ENCODE measurements at places on chromosomes 7 and 10.

DNA sequence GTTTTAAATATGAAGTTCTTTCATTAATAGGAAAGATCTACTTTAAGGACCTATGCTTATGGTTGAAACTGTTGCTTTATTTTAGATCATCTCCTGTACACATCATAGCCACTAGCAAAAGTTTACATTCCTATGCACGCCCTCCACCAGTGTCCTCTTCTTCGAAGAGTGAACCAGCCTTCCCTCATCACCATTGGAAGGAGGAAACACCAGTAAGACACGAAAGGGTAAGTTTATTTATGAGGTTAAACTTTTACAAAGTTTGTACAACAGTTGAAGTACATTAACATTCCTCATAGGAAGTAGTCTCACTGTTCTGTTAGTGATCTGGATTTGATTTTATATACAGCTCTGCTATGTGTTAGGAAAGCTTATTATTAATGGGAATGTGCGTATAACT is 16.9 kb downstream of the HBP1 start:
- no peak for ATAC-seq

- peak; percentile 87 for ATAC-seq
These were observed 36.3 kb downstream of the SCART1 start for GRCh38 chr10:133489816-133490588.

DNA sequence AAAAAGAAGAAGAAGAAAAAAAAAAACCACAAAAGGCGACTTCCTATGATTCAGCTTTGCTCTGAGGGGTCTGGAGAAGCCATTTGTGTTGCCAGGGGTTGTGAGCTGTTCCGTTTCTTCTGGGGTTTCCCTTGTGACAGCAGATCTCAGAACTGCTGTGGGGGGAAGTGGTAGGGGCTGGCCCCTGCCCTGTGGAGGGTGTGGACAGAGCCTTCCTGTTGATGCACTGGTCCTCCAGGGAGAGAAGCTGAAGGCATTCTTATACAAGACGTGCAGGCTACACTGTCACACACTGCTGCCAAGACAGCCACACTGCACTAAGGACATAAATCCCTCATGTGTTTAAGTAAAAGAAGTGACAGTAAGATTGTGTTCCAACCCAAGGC is 17.3 kb upstream of the CSGALNACT2 start:
- ATAC-seq: peak; percentile 92

DNA sequence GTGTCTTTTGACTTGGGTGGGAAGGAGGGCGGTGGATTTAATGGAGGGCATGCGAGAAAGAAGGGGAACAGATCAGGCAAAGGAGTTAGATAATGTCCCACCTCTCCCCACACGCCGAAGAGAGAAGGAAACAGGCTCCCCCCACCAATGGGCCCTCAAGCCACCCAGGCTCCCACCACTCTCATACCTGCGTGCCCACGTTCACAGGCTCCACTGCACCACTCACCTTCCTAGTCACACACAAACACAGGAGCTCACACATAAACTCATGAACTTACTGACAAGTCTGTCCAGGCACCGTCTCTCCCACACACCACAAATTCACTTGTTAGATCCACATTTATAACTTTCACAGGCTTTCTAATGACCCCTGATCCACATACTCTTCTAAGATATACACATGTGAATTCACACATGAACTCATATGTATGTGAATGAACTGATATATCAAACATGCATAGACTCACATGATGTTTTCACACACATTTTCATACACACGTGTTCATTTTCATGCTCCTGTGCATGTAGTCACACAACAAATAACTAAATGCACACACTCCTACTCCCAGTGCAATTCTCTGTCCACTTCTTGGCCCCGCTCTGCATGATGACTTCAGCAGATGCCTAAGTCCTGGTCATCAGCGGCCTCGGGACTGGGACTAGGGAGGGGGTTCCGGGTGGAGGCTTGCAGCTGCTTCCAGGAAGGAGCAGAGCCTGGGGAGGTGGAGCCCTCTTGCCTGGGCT is 1.5 kb downstream of the LZTS2 start:
- ATAC-seq: no peak

- ATAC-seq: no peak
These were observed 184.2 kb downstream of the STK31 start for GRCh38 chr7:23893942-23894891.

- no peak for ATAC-seq
These were observed 266.5 kb downstream of the GPR158 start for GRCh38 chr10:25441270-25441669.

DNA sequence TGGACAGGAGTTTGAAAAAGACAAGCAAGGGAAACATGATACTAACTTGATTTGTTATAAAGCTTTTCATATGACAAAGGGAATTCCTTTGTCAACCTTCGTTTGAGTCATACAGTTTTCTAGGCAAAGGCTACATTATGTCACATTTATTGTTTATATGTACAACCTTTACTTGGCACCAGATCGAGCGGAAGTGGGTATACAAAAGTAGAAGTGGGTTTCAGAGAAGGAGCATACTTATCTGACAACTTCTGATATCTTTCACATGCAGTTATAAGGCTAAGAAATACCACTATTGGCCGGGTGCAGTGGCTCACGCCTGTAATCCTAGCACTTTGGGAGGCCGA is 11.0 kb downstream of the STMP1 start:
- no peak for ATAC-seq

DNA sequence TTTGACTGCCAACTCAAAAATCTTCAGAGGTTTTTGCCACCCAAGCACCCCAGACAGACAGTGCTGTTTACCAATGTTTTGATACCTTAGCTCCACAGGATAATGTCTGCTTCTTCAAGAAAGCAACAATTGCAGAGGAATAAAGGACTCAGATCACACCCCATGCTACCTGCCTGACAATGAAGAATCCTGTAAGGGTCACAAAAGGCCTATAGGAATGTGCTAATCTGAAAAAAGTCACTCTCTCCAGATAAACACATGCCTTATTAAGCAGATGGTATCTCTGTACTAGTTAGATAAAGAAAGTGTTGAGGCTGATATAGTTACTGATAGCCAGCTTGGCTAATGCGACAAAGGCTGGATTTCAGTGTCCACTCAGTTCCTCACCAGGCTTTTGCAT is 1076.7 kb upstream of the SORCS1 start:
- no peak for ATAC-seq

- ATAC-seq: no peak
These were observed 82.0 kb downstream of the FOXL3 start for GRCh38 chr7:371779-372545.

- no peak for ATAC-seq
These were observed 50.8 kb upstream of the IFRD1 start for GRCh38 chr7:112399501-112399900.

GRCh38 chr10:26855186-26855585 is 5.6 kb downstream of the ABI1 start:
- no peak for ATAC-seq

DNA sequence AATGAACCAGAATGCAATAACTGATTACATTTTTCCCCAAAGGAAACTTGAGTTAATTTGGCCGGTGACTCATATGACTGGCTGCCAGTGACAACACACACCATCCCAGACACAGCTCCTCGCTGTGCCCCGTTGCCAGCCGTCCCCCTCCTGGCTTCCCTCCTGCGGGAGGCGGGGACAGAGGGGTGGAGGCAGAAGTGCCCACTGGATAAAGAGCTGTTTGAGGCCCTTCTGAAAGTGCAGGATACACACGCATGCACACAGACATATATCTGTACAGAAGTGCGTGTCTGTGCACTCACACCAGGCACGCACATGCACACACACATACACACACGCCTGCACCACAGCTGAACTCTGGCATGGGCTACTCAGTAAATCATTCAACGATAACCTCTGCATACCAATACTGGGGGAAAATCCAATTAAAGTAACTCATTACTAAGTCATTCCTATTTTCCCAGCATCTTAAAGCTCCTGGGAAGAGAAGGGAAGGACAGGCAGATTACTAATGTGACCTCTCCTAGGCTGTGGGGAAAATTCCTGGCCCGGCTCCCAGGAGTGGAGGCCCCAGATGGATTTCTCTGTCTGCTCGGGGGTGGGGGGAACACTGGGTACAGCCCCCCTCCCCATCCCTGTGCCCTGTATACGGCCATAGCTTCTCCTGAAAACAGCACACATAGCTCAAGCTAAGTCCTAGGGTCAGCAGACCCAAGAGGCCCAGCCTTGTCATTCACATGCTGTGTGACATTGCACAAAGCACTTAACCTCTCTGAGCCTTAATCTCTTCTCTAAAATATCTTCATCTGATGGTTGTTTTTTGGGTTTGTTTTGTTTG is 52.3 kb upstream of the MYL10 start:
- ATAC-seq: no peak

DNA sequence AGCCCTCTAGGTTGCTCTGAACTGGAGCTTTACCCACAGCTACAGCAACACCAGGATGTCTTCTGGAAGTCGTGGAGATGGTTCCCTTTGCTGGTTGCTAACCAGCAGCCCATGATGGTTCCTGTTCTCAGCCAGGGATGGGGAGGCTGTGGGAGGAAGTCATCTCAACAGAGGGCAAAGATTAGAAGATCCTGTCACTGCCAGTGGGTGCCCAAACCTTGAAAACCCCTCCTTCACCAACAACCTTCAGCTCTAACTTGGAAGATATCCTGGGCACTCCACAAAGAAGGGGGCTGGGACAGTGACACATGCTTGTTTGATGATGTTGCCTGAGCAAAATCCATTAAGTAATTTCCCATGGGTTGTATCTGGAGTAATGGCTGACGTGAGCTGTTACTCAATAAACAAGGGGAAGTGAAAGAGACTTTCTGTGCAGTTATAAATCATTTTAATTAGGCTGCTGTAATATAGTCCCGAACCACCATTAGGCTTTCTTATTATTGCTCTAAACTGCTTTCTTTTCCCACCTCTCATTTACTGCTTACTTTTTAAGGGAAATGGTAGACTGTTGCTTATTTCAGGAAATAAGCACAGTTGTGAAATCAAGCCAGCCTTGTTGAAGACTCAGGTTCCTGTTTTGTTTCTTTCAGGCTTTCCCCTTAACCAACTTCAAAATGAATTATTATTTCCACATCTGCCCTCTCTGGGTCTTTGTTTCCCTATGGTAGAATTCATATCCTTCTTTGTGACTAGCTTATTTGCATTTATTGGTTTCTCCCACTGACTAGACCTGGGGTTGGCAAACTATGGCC is 124.8 kb downstream of the PPP1R17 start:
- ATAC-seq: no peak

DNA sequence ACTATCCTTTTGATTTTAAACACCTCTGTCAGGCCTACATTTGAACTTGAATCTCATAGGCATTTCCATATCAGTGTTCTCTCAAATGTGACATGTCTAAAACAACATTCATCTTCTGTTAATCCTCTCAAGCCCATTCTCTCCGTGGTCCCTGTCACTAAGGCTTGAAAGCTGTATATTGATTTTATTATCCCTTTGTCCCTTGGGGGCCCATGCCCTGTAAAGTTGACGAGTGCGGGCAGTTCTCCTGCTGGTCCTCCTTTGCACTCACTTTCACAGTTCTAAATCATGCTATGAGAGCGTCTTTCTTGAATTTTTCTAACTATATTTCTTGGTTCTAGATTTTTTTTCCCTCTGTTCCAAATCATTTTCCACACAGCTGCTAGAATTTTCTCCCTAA is 27.3 kb downstream of the GALNT11 start:
- no peak for ATAC-seq

GRCh38 chr7:141544831-141545230 is 6.4 kb upstream of the AGK start:
- no peak for ATAC-seq

GRCh38 chr7:47376991-47377616 is 204.8 kb downstream of the TNS3 start:
- ATAC-seq: no peak

DNA sequence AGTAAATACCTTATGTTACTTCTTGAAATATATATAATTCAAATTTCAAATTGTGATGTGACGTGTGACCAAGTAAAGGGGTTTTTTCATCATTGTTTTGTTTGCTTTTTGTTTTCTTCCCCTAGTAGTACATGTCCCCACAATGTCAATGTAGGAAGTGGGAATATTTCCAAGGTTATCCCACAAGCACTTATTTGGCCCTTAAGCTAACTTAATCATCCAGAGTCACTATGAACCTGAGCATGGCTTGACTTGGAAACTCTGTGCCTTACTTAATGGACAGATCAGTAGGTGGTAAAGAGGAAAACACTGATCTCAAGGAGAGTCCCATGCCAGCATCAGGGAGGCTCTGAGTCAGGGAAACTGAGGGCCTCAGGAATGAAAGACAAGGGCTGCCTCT is 569.3 kb upstream of the IGFBP3 start:
- no peak for ATAC-seq

DNA sequence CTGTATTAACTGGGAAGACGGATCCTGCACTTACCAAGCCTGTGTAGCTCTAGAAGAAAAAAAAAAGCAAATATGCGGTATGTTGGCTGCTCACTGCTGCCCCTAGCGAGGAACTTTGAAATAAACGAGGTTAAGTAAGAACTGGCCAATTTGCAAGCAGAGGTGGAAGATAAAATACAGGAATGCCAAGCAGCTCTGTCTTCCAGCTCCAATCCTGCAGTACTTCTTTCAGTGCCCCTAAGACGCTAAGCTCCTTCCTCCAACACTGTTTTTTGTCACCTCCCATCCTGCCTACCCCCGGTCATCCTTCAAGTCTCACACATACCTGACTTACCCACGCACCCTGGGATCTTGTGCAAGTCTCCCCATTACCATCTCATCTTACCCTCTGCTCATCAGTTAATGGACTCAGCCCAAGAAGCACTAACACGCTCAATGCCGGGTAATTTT is 809 bp downstream of the C10orf143 start:
- ATAC-seq: no peak

GRCh38 chr10:91536733-91537132 is 96.1 kb downstream of the PPP1R3C start:
- no peak for ATAC-seq

- ATAC-seq: no peak
These were observed 9.8 kb downstream of the IGFBP3 start for GRCh38 chr7:45911311-45911710.

DNA sequence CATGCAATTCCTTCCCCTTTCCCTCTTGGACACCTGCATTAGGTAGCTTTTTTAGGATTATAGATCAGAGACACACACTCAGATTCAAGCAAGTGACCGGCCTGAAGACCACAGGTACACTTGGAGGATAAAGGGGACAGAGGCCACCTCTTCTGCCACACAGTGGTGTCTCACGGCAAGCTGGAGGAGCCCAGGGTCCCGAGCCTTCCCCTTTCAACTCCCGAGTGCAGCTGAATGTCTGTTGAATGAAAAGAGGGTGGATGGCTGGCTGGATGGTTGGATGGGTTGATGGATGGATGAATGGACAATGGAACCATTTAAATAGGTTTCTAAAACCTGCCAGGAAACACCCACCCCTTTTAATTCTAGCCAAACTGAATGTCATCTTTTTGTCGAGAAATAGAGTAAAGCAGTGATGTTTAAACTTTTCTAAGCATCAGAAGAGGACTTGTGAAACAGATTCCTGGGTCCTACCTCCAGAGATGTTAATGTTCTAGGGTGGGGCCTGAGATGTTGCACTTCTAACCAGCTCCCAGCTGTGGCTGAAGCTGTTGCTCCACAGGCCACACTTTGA is 49.2 kb upstream of the ZMIZ1 start:
- no peak for ATAC-seq

DNA sequence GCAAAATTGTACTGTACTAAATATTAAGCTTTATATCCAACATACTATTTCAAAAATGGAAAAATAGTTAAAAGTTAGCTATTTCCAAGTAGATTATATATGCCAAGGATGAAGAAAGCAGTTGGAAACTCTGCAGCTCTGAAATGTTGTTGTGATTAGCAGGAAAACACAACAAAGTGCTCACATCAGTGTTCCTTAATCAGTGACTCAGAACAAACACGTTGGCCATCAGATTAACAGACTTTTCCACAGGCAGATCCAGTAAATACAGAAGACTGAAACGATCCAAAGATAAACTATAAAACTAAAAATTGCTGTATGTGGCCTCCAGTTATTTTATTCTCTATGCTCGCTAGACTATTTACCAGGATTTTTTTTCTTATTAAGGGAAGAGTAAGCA is 99.6 kb upstream of the SEMA3D start:
- no peak for ATAC-seq
